Hematopoietic multipotent progenitor cell (in vitro differentiated cells): ENCODE measurements at places on chromosomes 7 and 10. TPM values are rescaled to one million over a fixed set of nuclear protein-coding genes. Genes with fewer than 3 reads are reported as not detected.

Gene CHAT
- total RNA-seq = not detected

DNA sequence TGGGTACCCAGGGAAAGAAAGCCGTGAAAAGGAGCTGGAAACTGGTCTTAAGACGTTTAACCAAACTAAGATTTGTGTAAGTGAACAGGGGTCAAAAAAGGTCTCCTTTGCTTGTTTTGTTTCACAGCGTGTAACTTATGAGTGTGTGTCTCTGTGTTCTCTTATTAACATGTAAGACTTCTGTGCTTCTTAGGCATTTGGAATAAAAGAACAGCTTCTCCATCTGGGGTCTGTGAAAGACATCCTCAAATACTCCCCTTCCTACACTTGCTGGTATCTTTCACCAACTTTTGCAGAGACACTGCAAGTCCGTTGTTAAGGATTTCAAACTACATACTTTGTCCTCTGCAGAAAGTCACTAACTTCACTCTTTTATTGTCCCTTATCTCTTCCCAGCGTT lies 615 bp upstream of the NEUROD6 start:
- no peak for DNase-seq

DNA sequence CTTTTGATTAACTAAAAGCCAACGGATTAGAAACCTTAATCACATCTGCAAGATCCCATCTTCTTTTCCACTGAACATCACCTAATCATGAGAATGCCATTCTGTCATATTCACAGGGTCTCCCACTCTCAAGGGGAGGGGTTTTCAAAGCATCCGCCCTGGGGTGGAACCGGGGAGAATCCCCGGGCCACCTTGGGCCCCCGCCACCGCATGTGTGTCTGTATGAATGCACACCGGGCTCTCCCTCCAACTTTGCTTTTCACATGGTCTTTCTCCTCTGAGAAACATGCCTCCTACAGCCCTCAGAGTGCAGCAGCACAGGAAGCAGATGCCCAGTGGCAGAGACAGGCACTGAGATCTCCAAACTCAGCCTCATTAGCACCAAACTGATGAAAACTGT lies 233.2 kb upstream of the PPP2R2D start:
- DNase-seq = no peak

GRCh38 chr7:32957326-32958045 lies at the start of gene FKBP9:
Gene FKBP9 (plus strand): TSS chr7:32957440. CDS start chr7:32957574, 134 bp downstream.
- peak; percentile 55 for DNase-seq

GRCh38 chr10:76541852-76542251 lies 1095.8 kb downstream of the KCNMA1 start:
- DNase-seq = no peak

DNA sequence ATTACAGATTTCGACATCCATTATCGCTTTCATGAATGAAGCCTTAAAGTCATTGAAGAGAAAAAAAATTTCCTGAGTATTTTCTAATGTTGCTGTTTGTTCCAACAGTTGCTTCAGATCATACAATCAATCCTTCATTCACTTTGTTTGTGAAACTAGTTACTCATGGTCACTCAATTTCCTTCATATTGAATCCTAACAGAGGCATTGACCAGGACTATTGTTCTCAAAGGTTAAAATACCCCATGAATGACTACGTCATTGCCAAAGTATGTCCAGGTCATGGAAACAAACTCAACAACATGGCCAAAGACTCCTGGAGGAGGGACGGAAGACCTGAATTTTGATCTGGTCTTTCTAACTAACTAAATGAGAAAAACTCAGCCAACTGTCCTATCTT lies 54.0 kb upstream of the ABCB5 start:
- DNase-seq = no peak

GRCh38 chr10:84256510-84257342 lies 11.9 kb downstream of the RGR start:
- DNase-seq = peak; percentile 5

DNA sequence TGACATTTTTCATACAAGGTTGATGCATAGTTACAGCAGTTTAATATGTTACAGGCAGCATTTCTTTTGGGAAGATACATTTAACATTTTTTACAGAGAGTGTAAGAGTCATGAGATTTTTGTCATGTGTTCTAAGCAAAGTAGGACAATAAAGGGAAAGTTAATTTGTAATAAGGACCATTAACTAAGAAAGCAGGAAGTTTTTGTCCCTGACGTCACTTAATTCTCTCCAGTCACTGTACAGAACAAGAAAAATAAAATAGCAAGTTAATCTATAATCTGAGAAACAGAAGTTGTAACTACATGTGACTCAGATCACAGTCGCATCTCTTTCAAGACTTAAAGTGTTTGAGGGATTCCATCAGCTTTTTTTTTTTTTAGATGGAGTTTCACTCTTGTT lies 49.5 kb upstream of the CAPZA2 start:
- no peak for DNase-seq

Gene ZNF239
- 1.1 TPM for total RNA-seq

Gene GCK
- total RNA-seq = 0.27 TPM

DNA sequence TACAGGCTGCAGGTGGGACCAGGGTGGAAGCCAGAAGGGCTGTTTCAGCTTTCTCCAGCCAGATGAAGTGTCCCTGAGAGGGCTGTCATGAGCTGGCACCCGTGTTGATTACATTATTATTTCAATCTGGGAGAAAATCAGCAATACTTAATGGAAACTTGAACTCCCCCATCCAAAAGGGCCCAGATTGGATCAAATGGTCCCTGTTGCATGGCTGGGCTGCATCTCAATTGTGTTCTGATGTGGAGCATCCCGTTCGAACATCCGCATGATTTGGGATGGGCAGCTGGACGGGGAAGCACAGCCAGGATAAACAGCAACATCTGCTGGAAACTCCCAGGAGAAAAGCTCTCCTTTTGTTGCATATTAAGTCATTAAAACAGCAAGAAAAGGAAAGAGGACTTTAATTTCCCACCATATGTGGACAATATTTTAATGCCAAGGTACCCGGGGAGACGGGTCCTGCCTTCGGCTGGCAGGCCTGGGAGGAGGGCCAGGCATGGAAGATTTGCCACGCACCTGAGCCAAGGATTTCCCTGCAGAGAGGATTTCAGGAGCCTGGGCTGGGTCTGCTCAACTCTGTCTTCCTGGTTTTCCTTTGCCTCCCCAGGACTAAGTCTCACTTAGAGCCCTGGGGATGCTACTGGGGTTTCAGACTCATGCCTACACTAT lies 52.4 kb downstream of the NPTX2 start:
- no peak for DNase-seq

GRCh38 chr7:55569797-55570196 lies 2.5 kb downstream of the VOPP1 start:
- no peak for DNase-seq

DNA sequence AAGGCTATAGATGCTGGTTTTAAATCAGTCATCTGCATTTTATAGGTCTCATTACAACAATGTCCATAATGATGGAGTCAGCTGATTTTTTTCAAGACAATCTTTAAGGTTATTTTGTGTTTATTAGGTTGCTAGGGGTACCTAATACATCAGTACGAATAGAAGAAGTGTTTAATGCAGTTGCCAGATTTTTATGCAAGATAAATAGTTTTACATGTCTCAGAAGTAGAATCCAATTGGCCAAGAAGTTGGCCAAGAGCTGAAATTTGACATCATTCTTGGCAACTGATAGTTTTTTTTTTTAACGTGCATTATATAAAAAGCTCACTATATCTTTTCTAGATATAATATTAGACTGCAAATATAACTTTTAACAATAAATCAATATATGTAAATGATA lies 208.5 kb downstream of the TRIL start:
- no peak for DNase-seq

Gene NUPR2
- total RNA-seq = not detected

Gene STAG3
- total RNA-seq = 0.81 TPM

Gene TMEM176A
- 2.4 TPM for total RNA-seq

DNA sequence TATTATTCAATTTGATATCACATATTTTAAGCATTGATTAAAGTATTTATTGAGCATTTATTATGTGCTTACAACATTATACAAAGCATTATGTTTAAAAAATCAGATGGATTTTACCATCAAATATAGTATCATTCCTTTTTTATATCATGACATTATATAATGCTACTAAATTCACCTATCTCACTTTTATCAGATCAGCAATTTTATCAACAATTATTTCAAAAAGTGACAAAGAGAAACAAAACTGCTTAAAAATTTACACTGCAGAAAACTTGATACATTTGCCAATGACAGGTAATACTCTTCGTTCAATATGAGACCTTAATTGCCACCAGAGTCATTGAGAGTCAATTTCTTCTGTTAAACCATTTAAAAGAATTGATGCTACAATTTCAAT lies 82.0 kb downstream of the CHCHD3 start:
- no peak for DNase-seq

Gene GTF2IRD2
- total RNA-seq = 7.3 TPM

DNA sequence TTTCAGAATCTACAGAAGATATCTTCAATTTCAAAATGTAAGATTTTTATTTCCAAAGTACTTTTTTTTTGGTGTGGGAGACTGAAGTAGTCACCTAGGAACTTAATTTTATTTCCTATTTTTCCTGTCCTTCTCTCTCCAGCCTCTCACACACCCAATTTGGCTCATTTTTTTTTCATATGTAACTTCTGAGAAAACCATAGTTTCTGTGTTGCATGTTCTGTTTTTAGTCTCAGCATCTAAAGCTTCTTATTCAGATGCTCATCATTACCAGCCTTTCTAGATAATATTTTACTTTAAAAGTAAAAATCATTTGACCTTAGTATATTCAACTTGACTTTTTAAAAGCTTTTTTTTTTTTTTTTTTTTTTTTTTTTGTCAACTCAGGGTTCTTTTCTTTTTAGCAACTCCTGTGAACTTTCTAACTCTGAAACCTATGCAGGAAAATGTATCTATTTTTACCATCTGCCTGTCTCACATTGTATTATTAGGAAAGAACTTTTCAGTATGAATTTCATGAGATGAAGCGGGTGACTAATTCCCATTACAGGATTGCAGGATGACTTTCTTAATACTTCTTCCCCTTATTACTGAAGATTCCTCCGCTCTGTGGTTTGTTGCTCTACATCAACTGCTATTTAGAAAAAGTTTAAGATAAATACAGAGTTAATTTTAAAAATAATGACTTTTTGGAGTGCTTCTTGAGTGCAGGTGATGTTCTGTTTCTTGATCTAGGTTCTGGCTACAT lies 73.6 kb upstream of the LSM8 start:
- no peak for DNase-seq
